Esophagus squamous epithelium (tissue), 5 donors: ENCODE measurements at places on chromosomes 7 and 10. TPM values are rescaled to one million over a fixed set of nuclear protein-coding genes. Genes with fewer than 3 reads are reported as not detected.

DNA sequence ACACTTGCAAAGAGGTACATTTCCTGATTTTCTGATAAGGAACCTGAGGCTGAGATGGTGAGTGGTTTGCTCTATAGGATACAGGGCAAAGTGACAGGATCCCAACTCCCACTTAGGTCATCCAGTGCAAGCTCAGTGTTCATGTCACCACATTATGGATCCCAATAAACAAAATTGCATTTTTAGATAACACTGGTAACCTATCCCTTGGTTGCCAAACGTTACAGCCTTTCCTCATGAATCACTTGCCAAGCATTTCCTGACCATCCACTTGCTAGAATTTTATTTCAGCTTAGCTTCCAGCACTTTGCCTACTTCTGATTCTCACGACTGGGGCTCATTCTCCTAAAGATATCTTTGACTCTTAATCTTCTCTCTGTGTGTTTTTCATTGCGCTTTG, 131.4 kb upstream of the ODAD2 start:
- H3K4me1 ChIP-seq: no peaks in the 10 kb centered on the region
- no peaks in the 10 kb centered on the region for H3K36me3 ChIP-seq
- no peak for DNase-seq
- no peaks in the 10 kb centered on the region for H3K27me3 ChIP-seq

DNA sequence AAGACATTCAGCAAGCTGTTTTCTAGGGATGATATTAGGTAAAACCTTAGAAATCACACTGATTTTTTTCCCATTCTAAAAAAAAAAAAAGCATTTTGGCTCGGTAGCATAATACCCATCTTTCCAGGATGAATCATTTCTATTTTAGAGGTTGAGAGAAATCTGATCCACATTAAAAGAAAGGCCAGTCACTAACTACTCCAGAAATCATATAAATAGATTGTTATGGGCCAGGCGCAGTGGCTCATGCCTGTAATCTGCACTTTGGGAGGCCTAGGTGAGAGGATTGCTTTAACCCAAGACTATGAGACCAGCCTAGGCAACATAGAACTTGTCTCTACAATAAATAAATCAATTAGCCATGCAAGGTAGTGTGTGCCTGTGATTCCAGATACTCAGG, 164.3 kb downstream of the BAMBI start:
- no peak overlapping the region for H3K27ac ChIP-seq
- no peaks in the 10 kb centered on the region for H3K4me1 ChIP-seq
- no peaks in the 10 kb centered on the region for H3K27me3 ChIP-seq
- DNase-seq: no peak
- no peak overlapping the region for H3K4me3 ChIP-seq
- H3K36me3 ChIP-seq: no peaks in the 10 kb centered on the region

DNA sequence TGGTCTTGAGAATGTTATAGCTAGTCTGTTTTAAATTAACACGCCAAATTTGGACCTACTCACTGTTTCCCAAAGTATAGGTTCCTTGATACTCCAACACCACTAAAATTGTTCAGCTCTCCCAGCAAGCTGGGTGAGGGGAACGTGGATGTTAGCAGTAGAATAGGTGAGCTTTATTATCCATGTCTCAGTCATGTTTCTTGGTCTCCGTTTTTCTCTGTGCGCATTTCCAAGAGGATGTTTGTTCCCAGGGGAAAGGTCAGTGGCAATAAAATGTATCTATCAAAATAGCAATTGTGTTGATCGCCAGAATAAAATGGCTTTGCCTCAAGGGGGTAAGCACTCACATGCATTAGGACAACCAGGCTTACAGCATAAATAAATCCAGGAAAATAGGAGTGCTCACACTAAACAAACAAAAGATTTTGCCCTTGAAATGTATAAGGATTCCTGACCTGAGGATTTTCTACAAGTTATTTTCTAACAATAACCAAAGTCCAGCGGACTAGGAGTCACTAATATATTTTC, 187.0 kb upstream of the C7orf33 start:
- no peak overlapping the region for H3K27ac ChIP-seq
- DNase-seq: no peak
- H3K27me3 ChIP-seq: no peaks in the 10 kb centered on the region
- no peaks in the 10 kb centered on the region for H3K4me1 ChIP-seq
- H3K4me3 ChIP-seq: no peak overlapping the region

GRCh38 chr10:109219935-109220605, 703.2 kb downstream of the XPNPEP1 start:
- no peaks in the 10 kb centered on the region for H3K36me3 ChIP-seq
- H3K27ac ChIP-seq: no peak overlapping the region
- no peaks in the 10 kb centered on the region for H3K27me3 ChIP-seq
- no peak for DNase-seq
- no peaks in the 10 kb centered on the region for H3K4me1 ChIP-seq

GRCh38 chr7:29976673-29977415, 12.8 kb downstream of the SCRN1 start:
- no peak overlapping the region for H3K4me3 ChIP-seq
- peak overlapping the region; percentile 62 for H3K27ac ChIP-seq
- H3K36me3 ChIP-seq: no peaks in the 10 kb centered on the region
- no peak for DNase-seq

GRCh38 chr7:119452401-119452800, 820.6 kb upstream of the KCND2 start:
- DNase-seq: no peak
- no peak overlapping the region for H3K4me3 ChIP-seq
- H3K4me1 ChIP-seq: no peaks in the 10 kb centered on the region
- no peaks in the 10 kb centered on the region for H3K27me3 ChIP-seq
- H3K36me3 ChIP-seq: no peaks in the 10 kb centered on the region

- H3K27me3 ChIP-seq: no peaks in the 10 kb centered on the region
- H3K4me3 ChIP-seq: no peak overlapping the region
- H3K36me3 ChIP-seq: no peaks in the 10 kb centered on the region
- no peaks in the 10 kb centered on the region for H3K4me1 ChIP-seq
- H3K27ac ChIP-seq: no peak overlapping the region
Observed at GRCh38 chr7:40267583-40267982, 132.8 kb downstream of the SUGCT start.

Gene AASS
- 42.7 TPM for total RNA-seq

Gene TNKS2
- total RNA-seq: 36.7 TPM

Gene PRKCQ
- 2.7 TPM for total RNA-seq

Gene HHEX
- 4.2 TPM for total RNA-seq

Gene CALN1
- not detected for total RNA-seq

Gene ZCWPW1
- 1.9 TPM for total RNA-seq

Gene ZNF212
- 8.0 TPM for total RNA-seq

Gene KNDC1
- not detected for total RNA-seq

Gene UBE3C
- 52.2 TPM for total RNA-seq

Gene GIMAP7
- 4.8 TPM for total RNA-seq
